ENCODE measurements at places on chromosomes 6 and 20.

DNA sequence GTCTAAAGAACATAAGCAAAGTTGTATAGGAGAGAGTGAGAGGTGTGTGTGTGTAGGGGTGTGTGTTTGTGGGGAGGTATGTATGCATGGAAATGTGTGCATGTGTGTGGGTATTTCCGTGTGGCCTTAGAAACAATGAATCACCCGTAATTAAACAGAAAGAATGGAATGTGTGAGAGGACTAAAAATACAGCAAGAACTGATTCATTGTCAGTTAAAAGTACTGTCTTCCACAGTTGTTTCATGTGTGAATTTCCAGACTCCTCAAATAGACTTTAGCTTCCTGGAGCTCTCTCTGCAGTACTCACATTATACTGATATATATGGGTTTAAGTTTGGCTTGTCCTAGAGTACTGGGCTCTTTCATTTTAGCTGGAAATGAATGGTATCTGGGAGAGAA is 145.7 kb downstream of the RIMS1 start:
- no peak for DNase-seq

- DNase-seq: no peak
Measured at GRCh38 chr6:98747273-98747672, 87.1 kb upstream of the POU3F2 start.

- no peak for DNase-seq
Measured at GRCh38 chr20:18007534-18008292, 38.9 kb downstream of the MGME1 start.

GRCh38 chr6:150377211-150377781 is 8.5 kb downstream of the IYD start:
- no peak for DNase-seq

GRCh38 chr6:157223021-157223430 is 100.3 kb downstream of the TMEM242 start:
- no peak for DNase-seq
